ENCODE measurements at places on chromosomes 5 and 9.

- DNase-seq = peak; percentile 16
Observed at GRCh38 chr5:96868603-96869371, 7.5 kb upstream of the ERAP2 start.

GRCh38 chr9:113337714-113338113, 2.4 kb downstream of the WDR31 start:
- no peak for DNase-seq

GRCh38 chr5:16234598-16234997, 55.0 kb upstream of the MARCHF11 start:
- DNase-seq = no peak

- DNase-seq = no peak
Observed at GRCh38 chr5:135306557-135306956, 92.5 kb downstream of the MACROH2A1 start.

DNA sequence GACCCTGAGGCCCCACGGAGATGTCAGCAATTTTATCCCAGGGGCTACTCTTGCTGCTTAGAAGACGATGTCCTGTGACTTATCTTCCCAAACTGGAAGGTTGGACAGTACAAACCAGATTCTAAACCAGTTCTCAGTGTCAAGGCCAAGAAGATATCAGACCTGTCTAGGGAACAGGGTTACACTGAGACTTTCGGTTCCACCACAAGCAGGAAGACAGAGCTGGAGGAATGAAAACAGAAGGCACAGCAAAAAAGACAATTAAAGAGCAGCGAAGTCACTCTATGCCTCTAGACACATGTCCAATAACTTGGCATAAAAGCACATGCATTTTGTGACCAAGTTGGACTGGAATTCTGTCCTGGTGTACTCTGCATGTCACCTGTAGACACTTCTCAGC, 73.4 kb upstream of the TMEM252 start:
- DNase-seq = no peak
